ENCODE measurements at places on chromosomes 6 and 20.
A peak's percentile ranks its signal among the peaks of the same experiment; 100 is the strongest.

DNA sequence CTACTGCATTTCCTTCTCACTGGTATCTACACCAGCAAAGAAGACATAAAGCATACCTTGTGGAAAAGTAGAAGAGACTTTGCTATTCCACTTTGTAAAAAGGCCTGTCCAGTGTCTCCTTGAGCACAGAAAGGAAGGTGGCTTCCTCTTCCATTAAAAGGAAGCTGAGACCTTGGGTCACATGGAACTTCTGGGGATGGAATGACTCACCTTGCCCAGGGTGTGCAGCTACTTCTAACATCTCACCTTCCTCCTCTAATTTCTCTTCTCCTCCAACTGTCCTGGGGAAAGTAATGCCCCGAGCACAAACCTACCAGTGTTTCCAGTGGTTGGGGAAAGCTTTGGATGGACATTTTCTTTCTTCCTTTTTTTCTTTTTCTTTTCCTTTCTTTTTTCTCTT is 848.8 kb upstream of the MAP3K7 start:
- no peak for DNase-seq

- no peak for DNase-seq
Observed at GRCh38 chr6:8085053-8085511, 17.3 kb downstream of the EEF1E1 start.

DNA sequence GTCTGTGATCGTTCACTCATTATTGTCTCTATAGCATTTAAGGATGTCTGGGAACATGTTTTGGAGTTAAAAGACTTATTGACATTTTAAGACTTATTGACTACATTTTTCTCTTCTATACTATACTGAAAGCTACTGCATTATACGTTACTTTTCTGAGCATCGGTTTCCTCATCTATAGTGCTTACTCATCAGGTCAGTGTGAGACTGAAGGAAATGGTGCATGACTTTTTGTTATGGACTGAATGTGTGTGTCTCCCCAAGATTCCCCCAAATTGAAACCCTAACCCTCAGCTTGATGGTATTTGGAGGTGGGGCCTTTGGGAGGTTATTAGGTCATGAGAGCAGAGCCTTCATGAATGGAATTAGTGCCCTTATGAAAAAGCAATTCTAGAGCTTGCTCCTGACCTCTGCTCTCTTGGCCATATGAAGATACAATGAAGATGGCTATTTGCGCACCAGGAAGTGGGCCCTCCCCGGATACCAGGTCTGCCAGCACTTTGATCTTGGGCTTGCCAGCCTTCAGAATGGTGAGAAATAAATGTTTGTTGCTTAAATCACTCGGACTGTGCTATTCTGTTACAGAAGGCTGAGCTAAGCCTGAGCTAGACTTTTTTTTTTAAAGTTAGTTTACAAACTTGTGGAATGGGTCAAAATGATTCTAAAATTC is 243.7 kb upstream of the RREB1 start:
- DNase-seq: no peak

GRCh38 chr6:123418071-123418470 is 218.7 kb downstream of the TRDN start:
- DNase-seq: no peak

DNA sequence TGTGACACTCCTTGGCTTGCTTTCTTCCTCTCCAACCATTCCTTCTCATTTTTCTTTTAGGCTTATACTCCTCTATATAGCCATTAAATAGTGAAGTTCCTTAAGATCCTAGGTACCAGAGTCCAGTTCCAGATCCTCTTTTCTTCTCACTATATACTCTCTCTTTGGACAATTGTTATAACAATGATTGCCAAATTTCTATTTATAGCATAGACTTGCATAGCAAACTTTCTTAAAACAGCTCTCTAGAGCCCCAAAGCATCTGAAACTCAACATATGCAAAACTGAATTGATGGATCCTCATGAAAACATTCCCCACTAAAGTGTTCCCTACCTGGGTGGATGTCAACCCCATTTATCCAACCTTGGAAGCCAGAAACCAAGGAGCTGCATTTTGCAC is 13.4 kb downstream of the PHIP start:
- no peak for DNase-seq

DNA sequence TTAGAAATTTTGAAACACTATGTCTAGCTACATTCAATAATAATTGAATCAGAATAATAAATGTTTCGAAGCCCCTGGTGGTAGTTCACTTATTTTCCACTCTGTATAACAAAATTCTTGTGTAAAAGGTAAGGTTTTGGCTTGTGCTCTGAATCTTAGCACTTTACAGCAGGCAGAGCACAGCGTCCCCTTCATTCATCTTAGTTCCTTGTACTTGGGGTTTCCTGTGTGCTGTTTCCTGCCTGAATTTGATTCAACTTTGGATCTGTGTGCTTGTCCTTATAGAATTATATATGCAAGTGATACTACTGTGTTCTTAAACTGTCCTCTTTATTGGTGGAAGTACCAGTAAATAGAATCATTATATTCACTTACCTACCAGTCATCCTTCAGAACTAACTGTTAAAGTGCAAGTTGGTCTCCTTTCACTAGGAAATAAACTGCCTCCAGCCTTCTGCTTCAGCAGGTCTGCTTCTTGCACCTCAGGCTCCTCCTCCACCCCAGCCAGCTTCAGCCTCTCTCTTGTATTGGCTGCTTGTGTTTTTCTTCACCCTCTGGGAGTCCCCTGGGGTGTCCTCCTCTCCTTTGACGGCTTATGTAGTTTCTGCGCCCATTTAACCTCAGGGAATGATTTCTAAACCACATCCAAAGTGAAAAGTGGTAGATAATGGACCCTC is 28.8 kb upstream of the TULP4 start:
- no peak for DNase-seq

DNA sequence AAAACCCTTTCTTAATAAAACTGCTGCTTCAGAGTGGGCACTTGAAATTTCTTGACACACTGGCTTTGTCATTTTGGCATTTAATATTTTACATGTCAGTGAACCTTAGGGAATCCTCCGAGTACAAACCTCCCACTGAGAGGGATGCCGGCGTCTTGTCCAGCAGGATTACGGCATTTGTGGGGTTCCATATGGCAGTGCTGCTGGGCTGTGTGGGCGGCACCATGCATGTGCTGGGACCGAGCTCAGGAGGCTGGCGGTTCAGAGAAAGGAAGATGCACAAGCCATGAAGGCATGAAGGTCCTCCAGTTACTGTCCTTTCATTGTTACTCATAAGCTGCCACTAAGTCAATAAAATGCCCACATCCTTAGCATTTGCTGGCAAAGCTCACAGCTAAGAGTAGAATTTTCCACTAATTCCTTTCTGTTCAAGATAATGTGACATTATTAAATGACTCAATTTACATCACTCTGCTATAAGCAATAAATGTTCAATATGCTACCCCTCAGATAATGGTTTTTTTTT is 61.4 kb downstream of the LY86 start:
- DNase-seq: no peak

DNA sequence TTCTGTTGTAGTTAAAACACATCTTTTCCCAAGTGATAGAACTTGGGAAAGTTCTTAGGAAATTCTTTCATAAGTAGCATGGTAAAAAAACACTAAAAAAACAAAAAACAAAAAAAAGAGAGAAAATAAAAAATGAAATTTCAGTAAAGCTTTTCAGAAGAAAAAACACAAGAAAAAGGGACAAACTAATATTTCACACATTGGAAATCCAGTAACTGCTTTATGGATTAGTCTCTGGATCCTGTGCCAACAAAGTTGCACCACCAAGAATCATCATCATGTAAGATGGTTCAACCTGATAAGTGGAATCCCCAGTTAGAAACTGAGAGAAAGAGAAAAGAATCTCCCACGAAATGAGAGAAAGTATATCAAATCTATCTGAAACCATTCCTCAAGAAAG is 144.2 kb downstream of the GMDS start:
- DNase-seq: no peak

- DNase-seq: no peak
Observed at GRCh38 chr6:34246563-34247391, 2.0 kb downstream of the SMIM29 start.

GRCh38 chr6:155883334-155883731 is 427.7 kb upstream of the NOX3 start:
- no peak for DNase-seq

GRCh38 chr6:100001915-100002388 is 7.9 kb upstream of the MCHR2 start:
- no peak for DNase-seq

- no peak for DNase-seq
Observed at GRCh38 chr6:85355816-85356215, 94.1 kb upstream of the NT5E start.

DNA sequence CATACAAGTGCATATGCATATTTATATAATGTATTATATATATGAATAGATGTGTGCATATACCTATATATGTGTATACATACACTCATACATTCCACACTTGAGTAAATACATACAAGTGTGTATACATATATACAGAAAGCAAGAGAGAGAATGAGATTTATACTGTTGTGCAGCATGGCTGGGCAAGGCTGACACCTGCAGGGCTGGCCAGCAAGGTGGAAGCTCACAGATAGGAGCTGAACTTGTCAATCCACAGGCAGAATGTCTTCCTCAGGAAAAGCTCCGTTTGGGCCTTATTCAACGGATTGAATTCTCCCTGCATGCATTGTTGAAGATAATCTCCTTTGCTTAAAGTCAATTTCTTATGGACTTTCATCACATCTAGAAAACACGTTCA is 256.7 kb downstream of the ZNF217 start:
- no peak for DNase-seq

DNA sequence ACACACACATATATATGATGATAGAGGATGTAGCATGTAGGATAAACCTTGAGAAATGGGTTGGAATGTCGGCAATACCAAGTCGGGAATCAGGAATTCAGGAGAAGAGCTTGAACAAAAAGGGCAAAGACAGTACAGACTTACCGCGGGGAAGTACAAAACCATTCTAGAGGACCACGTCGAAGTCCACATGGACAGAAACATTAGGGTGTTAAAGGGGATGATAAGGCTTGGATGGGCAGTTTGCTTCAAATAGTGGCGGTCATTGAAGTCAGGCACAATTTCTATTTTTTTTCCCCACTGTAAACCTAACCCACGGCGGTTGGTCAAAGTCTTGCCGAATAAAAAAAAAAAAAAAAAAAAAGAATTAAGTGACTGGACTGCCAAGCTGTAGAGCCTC is 766 bp upstream of the NUS1 start:
- DNase-seq: no peak

- no peak for DNase-seq
Observed at GRCh38 chr6:21085643-21086042, 507.9 kb upstream of the SOX4 start.

GRCh38 chr6:159691963-159692287 is 1.1 kb downstream of the SOD2 start:
- DNase-seq: no peak

GRCh38 chr20:15918631-15919030 is 654.6 kb downstream of the KIF16B start:
- no peak for DNase-seq

DNA sequence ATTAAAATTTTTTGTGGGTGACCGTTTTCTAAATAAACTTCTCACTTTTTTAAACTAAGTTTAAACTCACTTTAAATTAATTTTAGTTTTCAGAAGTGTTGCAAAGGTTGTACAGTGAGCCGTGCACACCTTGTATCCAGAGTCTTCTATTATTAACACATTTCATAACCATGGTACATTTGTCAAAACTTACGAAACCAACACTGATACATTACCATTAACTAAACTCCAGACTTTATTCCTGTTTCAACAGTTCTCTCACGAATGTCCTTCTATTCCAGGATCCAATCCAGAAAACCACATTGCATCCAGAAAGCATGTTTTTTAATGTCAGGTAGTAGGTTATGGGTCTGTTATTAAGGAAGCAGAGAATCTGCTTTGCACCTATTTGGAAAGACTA is 319.9 kb downstream of the CBLN4 start:
- no peak for DNase-seq

- DNase-seq: peak; percentile 9
Observed at GRCh38 chr20:52190437-52191131, 995 bp downstream of the ZFP64 start.

GRCh38 chr6:160734627-160735026 is 32.6 kb downstream of the PLG start:
- no peak for DNase-seq

DNA sequence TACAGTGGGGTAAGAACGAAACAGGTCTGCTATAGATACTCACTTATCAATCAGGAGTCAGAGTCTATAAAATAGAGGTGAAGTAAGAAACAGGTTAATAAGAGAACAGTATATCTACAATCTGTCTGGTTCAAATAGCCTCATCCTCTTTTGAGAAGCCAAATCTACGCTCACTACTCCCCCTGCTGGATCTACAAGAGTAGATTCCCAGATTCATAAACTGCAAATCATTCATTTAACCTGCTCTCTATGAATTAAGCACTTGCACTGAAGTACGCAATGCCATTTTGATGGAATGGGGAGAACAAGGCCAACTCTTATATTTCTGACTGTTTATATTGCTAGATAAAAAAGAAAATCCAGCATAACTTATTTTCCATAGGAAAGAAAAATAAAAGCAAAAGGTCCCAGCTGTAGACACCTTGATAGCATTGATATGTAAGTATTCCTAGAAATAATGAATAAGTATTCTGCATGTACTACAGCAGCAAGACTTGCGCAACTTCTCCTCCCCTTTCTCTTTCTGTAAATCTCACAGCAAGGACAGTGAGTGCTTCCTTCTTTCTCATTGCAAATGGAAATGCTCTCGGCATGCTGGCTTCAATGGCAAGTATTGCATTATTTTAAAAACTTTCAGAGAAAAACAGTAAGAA is 92.3 kb downstream of the RFX6 start:
- peak; percentile 47 for DNase-seq

DNA sequence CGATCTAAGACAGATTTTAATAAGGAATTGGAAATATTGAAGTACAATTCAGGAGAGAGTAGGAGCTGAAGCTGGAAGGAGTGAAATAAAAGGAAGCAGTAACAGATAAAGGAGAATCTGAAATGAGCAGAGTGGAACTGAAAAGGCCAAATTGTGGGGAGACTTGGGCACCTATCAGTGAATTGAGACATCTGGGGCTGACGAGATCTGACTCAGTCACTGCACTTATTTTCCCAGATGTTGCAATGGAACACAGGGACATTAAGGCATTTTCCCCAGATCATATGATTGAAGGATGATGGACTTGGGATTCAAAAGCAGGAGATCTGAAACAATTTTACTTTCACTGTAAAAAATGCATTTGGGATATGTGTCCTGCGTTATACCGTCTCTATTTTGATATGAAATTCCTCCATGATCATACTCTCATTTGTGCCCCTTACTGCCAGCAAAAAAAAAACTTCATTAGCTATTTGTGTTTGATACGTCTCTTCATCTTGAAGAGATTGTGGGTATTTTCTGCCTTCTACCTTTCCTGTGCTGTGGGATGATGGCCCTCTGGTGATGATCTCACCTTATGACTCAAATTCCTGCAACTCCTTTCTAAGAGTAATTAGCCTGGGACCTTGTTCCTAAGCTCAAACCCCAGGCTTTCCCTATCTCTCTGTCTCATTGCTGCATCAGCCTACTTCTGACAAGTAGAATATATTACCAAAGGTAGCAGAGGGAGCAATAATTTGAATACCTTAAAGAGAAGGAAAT is 278.5 kb upstream of the MAN1A1 start:
- no peak for DNase-seq

Measured in left renal cortex interstitium (tissue), 4 donors.